ENCODE measurements at places on chromosomes 12 and 14.

DNA sequence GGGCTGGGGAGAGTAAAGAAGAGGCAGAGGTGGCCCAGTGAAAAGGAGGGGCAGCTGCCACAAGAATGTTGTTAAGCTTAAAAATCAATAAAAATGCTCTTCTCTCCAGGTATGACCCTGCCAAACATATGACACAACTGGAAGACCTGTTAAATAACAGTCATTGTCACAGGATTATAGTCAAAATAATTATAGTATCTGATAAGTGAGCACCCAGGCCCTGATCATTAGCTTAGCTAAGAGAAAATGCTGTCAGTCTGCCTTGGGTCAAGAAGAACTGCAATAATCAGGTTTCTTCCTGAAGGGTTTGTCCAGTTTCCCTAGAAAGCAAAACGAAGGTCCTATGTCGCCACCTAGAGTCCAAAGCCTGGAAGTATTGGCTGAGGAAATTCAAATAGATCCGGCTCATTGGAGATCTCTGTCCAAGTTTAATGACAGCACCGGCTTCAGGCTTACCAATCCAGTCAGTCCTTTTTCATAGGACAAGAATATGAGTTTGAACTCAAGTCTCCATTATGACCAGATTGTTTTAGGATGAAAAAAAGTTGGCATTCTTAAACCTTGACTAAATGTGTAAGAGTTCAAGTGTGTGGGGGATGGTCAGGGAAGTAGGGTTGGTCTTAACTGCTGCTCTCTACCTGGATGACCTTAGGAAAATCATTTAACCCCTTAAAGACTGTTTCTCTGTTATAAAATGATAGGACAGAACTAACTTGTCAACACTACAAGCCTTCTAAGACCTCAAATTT lies 22.5 kb upstream of the NKX2-8 start:
- peak; percentile 73 for DNase-seq

GRCh38 chr12:71447691-71448132 lies 8.1 kb downstream of the LGR5 start:
- no peak for DNase-seq

DNA sequence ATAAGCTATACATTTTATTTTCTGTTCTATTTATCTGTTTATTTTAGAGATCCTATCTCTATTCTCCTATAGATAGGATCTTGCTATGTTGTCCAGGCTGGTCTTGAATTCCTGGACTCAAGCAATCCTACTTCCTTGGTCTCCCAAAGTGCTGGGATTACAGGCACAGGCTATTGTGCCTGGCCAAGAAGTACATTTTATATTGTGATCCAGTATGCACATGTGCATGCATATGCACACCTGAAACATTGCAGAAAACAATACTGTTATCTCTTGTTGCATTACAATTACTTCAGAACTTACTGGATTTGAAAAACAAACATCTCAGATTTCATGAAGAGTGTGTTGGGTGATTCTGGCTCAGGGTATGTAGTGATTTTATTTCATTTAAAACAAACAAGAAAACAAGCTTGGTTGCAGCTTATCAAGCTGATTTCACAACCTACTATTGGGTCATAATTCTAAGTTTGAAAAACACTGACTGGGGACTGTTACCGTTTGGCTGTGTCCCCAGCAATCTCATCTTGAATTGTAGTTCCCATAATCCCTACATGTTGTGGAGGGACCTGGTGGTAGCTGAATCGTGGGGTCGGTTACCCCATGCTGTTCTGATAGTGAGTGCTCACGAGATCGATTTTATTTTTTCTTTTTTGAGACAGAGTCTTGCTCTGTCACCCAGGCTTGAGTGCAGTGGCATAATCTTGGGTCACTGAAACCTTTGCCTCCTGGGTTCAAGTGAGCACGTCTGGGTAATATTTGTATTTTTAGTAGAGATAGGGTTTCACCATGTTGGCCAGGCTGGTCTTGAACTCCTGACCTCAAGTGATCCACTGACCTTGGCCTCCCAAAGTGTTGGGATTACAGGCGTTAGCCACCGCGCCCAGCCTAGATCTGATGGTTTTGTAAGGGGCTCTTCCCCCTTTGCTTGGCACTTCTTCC lies 31.3 kb downstream of the ERC1 start:
- no peak for DNase-seq

DNA sequence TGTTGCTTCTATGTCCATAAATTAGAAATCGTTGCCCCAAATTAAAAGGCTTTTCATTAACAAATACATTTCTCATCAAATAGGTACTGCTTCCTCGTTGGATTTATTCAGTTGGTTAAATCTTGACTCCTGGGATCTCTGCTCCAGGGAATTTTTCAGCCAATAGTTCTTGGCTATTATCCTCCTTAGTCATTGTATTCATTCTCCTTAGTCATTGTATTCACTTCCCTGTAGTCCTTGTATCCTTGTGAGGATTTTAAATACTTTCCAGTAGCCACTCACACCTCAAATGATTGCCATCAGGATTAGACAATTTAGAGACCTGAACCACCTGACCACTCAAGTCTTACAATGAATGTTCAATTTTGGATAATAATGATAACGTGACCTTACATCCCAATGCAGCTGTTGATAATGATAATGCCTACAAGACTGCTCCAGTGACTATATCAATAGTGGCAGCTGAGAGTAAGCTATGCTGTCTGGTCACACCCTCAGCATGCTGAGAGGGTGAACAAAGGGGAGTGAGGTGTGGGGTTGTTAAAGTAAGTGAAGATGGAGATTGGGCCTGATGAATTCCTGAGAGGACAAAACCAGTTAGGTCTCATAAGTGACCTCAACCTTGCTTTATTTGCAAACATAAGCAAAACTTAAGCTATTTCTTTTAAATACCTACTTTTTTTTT lies 193.7 kb upstream of the RTL1 start:
- DNase-seq, result no peak

DNA sequence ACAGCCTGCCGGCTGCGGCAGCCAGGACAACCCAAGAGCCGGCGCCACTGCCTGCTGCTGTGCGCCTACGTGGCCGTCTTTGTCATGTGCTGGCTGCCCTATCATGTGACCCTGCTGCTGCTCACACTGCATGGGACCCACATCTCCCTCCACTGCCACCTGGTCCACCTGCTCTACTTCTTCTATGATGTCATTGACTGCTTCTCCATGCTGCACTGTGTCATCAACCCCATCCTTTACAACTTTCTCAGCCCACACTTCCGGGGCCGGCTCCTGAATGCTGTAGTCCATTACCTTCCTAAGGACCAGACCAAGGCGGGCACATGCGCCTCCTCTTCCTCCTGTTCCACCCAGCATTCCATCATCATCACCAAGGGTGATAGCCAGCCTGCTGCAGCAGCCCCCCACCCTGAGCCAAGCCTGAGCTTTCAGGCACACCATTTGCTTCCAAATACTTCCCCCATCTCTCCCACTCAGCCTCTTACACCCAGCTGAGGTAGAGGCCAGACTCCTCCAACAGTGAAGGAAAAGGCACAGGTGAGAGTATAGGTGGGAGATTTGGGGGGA lies 10.3 kb downstream of the ZBTB39 start:
- no peak for DNase-seq

DNA sequence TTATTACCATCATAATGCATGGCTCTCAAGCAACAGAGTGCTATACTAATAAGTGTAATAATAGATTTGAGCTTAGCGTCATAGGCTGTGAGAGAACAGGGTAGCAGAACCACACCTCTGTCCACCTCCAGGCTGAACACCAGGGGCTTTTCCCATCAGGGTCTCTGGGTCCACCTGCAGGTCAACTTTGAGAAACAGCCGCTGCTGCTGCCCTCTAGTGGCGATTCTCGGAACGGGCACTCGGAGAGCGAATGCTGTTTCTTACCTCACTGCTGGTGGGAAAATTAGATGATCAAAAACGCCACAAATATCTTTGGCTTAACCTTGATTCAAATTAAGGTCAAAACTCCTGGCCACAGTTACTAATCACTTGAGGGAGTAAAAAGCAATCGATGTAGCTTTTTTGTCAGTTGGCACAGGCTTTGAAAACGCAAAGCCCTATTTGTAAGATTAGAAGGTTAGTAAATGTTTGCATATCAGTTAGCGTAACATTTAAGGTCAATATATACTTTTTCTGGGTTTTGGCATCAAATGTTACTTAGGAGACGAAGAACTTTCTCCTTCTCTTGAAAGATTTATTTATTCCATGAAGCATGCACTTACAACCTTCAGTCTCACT lies 127.9 kb upstream of the TMEM132D start:
- peak; percentile 73 for DNase-seq

DNA sequence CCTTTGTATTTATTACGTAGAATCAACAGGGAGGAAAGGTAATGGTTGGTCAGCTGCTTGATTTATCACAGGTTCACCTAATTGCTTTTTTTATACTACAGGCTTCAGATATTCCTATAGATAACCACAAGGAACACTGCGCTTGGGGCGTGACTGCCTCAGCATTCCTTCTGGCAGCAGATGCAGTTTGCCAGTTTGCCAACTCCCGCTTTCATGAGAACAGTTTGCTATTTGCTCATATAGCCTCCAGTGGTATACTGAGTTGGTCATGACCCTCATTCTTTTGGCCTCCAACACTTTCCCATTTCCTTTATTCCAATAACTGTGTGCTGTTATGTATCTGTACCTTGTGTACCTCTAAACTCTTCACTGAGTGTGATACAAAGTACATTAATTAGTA lies 38.6 kb upstream of the ACSM4 start:
- DNase-seq, result no peak

DNA sequence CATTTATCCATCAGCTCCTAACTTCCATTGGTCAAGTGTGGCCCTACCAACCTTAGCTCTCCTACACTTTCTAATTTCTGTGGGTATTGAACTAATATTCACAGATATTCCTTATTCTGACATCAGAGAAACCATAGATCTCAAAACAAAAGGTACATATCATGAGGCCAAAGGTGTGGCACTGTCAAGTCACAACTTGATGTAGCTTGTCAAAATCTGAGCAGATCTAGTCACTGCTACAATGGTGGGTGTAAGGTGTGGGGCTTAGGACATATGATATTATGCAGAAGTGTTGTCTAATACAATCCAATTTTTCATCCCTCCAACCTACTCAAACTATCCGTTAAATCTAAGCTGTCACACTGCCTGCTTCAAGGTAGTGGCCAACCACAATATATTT lies 114.0 kb upstream of the FAR2 start:
- no peak for DNase-seq

GRCh38 chr12:124386059-124386458 lies 91.2 kb downstream of the RFLNA start:
- DNase-seq, result no peak

GRCh38 chr12:132247718-132248452 lies 81.5 kb downstream of the GALNT9 start:
- DNase-seq, result no peak

- peak; percentile 79 for DNase-seq
Measured at GRCh38 chr12:113663396-113663795, 191.7 kb upstream of the LHX5 start.

DNA sequence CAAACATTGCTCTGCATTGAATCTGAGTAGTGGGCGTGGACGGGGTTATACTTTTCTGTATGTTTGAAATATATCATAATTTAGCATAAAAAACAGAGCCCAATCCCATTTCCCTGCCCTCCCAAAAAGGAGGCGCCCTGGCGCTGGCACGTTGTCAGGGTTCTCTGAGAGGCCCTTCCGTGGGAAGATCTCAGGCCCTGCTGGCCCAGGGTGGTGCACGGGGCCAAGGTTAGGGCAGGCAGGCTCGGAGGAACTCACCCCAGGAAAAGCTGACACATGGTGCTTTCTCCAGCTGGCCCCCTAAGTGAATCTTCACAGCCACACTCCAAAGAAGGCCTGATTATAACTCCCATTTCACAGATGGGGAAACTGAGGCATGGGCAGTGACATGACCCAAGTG lies 17.2 kb downstream of the DIO3 start:
- DNase-seq, result no peak

GRCh38 chr14:34241185-34241711 lies 220.8 kb downstream of the SPTSSA start:
- no peak for DNase-seq

DNA sequence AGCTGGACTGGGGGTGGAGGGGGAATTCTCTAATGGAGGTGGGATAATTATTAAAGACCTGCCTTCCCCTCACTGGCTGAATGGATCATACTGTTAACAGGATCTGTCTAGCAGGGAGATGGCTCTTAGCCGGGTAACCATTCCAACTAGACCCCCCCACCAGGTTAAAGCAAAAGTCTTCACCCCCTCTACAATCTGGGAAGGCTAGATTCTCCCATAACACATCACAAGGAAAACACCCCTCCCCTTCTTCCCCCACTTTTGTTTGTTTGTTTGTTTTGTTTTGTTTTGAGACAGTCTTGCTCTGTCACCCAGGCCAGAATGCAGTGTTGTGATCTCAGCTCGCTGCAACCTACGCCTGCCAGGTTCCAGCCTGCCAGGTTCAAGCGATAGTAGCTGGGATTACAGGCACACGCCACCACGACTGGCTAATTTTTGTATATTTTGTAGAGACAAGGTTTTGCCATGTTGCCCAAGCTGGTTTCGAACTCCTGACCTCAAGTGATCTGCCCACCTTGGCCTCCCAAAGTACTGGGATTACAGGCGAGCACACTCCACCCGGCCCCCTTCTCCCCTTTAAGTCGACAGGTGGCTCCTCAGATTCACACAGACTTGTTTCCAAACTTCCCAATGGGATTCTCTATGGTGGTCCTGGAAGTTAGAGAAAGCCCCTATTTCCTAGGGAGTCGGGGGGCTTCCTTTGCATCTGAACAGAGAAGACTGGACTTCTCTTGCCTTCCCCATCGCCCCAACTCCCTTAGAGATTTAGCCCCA lies 3.5 kb upstream of the BAZ2A start:
- DNase-seq, result no peak
